Right atrium auricular region (tissue), 2 donors: ENCODE measurements at places on chromosomes 3 and 15. TPM values are rescaled to one million over a fixed set of nuclear protein-coding genes. Genes with fewer than 3 reads are reported as not detected.

DNA sequence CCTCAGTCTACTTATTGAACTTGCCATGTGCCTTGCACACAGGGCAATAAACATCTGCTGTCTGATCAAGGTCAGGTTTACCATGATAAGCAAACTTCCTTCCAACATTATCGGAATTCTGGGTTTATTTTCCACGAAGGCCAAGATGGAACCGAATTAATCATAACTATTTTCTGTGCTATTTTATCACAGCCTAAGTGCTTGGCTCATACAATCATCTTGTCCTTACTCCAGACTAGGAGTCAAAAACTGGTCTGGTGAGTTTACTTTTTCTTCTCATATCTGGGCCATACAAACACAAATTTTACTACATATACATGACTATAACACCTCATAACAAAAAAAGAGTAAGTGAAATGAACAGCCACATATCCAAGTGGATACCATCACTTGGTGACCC, 2.3 kb downstream of the FBN1 start:
- H3K27ac ChIP-seq = peak overlapping the region; percentile 86
- peaks cover 11% of the 10 kb centered on the region for H3K4me1 ChIP-seq
- H3K4me3 ChIP-seq = peak overlapping the region; percentile 70
- no peak for DNase-seq
- H3K36me3 ChIP-seq = no peaks in the 10 kb centered on the region

DNA sequence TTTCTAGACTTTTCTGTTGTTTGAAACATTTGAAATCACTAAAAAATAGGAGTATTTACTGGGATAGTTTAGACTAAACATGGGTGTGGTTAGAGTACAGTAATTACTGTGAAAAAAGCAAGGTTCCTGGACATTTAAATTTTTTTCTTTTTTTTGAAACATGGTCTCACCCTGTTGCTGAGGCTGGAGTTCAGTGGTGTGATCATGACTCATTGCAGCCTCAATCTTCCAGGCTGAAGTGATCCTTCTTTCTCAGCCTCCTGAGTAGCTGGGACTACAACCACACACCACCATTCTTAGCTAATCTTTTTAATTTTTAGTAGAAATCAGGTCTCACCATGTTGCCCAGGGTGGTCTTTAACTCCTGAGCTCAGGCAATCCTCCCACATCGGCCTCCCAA, 20.4 kb upstream of the CELF6 start:
- DNase-seq = no peak
- H3K27ac ChIP-seq = no peak overlapping the region
- H3K4me1 ChIP-seq = no peaks in the 10 kb centered on the region

- no peaks in the 10 kb centered on the region for H3K36me3 ChIP-seq
- H3K4me3 ChIP-seq = no peak overlapping the region
- no peak overlapping the region for H3K27ac ChIP-seq
- H3K27me3 ChIP-seq = no peaks in the 10 kb centered on the region
- no peak for DNase-seq
- no peaks in the 10 kb centered on the region for H3K4me1 ChIP-seq
These were observed 107.2 kb upstream of the GBE1 start for GRCh38 chr3:81868597-81868996.

DNA sequence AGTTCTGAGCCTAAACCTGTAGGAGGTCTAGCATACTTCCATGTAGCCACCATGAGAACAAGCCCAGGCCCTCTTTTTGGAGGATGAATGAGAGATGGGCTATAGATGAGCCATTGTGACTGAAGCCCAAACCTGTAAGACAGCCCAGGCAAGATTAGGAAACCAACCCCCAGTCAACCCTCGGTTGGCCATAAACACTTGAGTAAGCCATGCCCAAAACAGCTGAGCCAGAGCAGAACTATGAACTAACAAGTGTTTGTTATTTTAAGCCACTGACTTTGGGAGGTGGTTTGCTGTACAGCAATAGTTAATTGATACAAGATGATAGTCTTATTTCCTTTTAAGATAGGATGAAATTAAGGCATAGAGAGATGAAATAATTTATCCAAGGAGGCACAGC, 12.4 kb upstream of the CPNE4 start:
- H3K4me1 ChIP-seq = no peaks in the 10 kb centered on the region
- no peak overlapping the region for H3K4me3 ChIP-seq
- H3K27me3 ChIP-seq = no peaks in the 10 kb centered on the region
- no peak for DNase-seq
- H3K36me3 ChIP-seq = no peaks in the 10 kb centered on the region

DNA sequence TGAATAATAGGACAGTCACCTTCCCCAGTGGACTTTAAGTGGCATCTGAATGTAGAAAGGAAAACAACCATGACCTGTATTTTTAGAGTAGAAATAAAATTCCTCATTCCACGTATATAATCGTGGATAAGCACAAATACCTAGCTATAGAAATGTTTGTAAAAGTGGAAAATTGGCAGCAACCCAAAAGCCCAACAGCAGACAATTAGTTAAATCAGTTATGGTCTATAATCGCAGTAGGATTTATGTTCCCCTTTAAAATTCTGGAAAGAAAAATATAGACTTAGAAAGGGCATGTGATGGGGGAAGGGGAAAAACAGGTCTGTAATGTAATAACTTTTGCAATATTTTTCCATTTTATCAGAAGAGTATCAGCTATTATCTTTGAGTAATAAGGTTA, 241.9 kb upstream of the ST8SIA2 start:
- peaks cover 40% of the 10 kb centered on the region for H3K36me3 ChIP-seq
- H3K27me3 ChIP-seq = no peaks in the 10 kb centered on the region
- no peak overlapping the region for H3K27ac ChIP-seq
- no peak overlapping the region for H3K4me3 ChIP-seq
- DNase-seq = no peak

DNA sequence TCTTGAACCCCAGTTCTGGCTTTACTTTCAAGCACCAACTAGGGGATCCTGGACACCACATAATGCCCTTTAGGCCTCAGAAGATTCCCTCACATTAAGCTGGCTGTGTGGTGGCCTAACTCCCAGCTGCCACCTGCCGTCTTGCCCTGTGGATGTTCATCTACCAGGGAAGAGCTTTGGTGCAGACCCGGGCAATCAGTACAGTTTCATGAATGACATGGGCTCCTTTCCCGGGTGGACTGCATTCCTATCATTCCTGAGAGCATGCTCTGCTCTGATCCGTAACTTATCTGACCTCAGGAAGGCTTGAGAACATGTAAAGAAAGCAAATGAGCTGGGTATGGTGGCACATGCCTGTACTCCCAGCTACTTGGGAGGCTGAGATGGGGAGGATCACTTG, 50.0 kb upstream of the GSK3B start:
- H3K4me3 ChIP-seq = no peak overlapping the region
- peaks cover 17% of the 10 kb centered on the region for H3K4me1 ChIP-seq
- no peaks in the 10 kb centered on the region for H3K27me3 ChIP-seq

- no peak overlapping the region for H3K27ac ChIP-seq
- H3K27me3 ChIP-seq = no peaks in the 10 kb centered on the region
- no peaks in the 10 kb centered on the region for H3K36me3 ChIP-seq
- no peak for DNase-seq
- no peak overlapping the region for H3K4me3 ChIP-seq
These were observed 236.8 kb downstream of the MEIS2 start for GRCh38 chr15:36863570-36863969.

DNA sequence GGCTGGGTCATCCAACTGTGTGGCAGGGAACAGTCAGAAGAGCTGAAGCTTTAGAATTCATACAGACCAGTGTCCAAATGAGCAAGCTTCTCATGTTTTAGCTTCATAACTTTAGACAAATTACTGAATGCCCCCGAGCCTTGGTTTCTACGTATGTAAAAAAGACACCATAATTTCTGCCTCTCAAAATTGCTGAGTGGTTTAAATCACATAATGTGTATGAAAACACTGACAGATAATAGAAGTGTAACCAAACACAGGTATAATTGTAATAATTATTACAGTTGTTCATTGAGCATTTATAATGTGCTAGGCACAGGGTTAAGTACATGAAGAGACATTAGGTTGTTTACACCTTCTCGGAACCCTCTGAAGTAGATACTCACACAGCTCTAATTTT, 207.2 kb downstream of the IGSF11 start:
- H3K27ac ChIP-seq = no peak overlapping the region
- no peaks in the 10 kb centered on the region for H3K4me1 ChIP-seq
- no peak overlapping the region for H3K4me3 ChIP-seq
- H3K36me3 ChIP-seq = no peaks in the 10 kb centered on the region
- DNase-seq = no peak
- no peaks in the 10 kb centered on the region for H3K27me3 ChIP-seq

GRCh38 chr3:21464746-21465145, 286.3 kb downstream of the ZNF385D start:
- no peaks in the 10 kb centered on the region for H3K27me3 ChIP-seq
- H3K4me1 ChIP-seq = no peaks in the 10 kb centered on the region
- no peak overlapping the region for H3K27ac ChIP-seq
- no peak for DNase-seq
- no peaks in the 10 kb centered on the region for H3K36me3 ChIP-seq
- no peak overlapping the region for H3K4me3 ChIP-seq

- no peak for DNase-seq
- no peak overlapping the region for H3K4me3 ChIP-seq
- no peak overlapping the region for H3K27ac ChIP-seq
- H3K4me1 ChIP-seq = no peaks in the 10 kb centered on the region
These were observed 130.2 kb upstream of the ATP2B2 start for GRCh38 chr3:10635446-10636076.

DNA sequence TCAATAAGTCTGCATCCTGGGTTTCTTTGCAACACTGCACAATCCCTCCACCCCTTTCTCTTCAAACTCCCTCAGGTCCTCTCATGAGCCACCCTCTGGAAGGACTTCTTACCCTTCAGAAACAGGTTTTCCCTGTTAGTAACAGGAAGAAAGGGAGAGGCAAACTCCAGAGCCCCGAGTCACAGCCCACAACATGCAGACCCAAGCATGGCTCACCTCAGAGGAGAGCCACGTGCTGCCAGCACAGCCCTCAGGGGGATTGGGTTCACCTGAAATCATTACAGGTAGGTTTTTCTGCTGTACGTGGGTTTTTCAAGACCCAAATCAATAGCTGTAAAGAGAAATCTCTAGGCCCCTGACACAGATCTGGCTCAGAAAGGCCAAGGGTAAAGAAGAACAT, 359.7 kb upstream of the ATP10A start:
- H3K36me3 ChIP-seq = no peaks in the 10 kb centered on the region
- no peak overlapping the region for H3K4me3 ChIP-seq
- no peaks in the 10 kb centered on the region for H3K27me3 ChIP-seq

DNA sequence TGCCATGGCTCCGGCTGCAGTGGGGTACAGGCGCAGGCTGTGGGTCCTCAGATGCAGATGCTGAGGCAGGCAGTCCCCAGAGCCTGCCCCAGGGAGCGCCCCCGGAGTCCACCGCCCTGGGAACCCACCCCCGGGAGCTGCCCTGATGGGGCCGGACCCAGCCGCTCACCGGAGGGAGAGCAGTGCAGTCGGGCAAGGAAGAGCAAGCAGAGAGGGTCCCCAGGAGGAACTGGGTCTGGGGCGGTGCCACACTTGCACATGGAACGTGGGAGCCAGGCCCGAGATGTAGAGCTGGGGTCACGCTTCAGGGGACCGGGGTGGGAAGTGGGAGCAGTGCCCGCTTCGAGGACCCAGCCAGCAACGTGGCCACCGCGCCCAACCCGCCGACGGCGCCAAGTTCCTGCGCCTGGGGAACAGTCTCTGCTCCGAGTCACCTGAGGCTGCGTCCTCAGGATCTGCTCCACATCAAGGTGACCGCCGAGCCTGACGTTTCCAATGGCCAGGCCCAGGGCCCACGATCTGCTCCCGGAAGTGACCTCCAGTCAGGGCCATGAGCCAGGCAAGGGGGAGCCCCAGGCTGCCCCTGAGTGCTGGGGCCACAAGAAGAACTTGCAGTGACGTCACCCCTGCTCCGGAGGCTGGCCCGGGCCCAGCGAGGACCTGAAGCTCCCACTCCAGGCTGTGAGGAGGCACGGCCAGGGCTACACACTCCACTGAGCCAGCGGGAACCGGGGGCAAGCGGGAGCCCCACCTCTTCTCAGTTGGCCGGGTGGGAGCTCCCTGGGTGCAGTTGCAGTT, 27.0 kb upstream of the TFG start:
- H3K4me3 ChIP-seq = no peak overlapping the region
- no peaks in the 10 kb centered on the region for H3K4me1 ChIP-seq
- no peaks in the 10 kb centered on the region for H3K36me3 ChIP-seq
- H3K27ac ChIP-seq = no peak overlapping the region
- no peak for DNase-seq
- no peaks in the 10 kb centered on the region for H3K27me3 ChIP-seq

DNA sequence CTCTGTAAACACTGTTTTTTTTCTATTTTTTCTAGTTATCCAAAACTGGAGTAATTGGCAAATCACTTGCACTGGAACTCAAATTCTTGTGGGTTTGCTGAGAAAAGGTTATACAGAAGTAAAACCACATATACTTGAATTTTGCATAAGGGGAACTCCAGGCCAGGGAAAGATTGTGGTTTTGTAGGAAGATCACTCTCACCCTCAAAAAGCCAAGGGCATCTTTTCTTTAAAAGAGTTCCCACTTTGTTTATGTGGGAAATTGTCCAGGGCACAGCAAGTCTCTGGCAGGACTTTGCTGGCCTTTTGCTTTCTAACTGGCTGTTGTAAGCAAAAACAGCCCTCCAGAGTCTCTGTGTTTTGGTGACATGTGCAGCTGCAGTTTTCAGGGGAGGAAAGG, 340.3 kb upstream of the RBMS3 start:
- peaks cover 10% of the 10 kb centered on the region for H3K4me1 ChIP-seq
- no peaks in the 10 kb centered on the region for H3K27me3 ChIP-seq

GRCh38 chr3:15171096-15171495, 35.0 kb upstream of the CAPN7 start:
- DNase-seq = no peak
- no peak overlapping the region for H3K27ac ChIP-seq
- H3K27me3 ChIP-seq = no peaks in the 10 kb centered on the region
- H3K4me1 ChIP-seq = no peaks in the 10 kb centered on the region
- H3K4me3 ChIP-seq = no peak overlapping the region

DNA sequence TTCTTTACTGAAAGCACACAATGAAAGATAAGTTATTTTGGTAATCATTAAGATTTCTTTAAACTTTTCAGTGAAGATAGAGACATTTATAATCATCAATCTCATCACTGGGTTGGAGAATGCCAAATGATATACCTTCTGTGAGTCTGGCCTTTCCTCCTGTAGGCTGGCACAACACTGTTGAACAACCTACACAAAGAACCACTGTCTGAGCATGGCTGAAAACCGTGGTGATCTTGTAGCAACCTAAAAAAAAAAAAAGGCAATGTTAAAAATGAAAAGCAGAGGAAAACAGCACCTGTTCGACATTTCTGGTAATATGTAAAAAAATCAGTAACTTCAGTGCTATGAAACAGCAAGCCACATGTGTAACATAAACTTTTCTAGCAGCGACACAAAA, 1.8 kb downstream of the RPS27L start:
- no peaks in the 10 kb centered on the region for H3K4me1 ChIP-seq
- H3K36me3 ChIP-seq = peaks cover 36% of the 10 kb centered on the region
- H3K4me3 ChIP-seq = no peak overlapping the region
- no peaks in the 10 kb centered on the region for H3K27me3 ChIP-seq
- no peak for DNase-seq
- no peak overlapping the region for H3K27ac ChIP-seq

GRCh38 chr3:154844863-154845262, 235.3 kb upstream of the MME start:
- no peak overlapping the region for H3K27ac ChIP-seq
- no peak overlapping the region for H3K4me3 ChIP-seq
- H3K4me1 ChIP-seq = no peaks in the 10 kb centered on the region
- no peak for DNase-seq

- H3K27ac ChIP-seq = no peak overlapping the region
- DNase-seq = no peak
- no peaks in the 10 kb centered on the region for H3K36me3 ChIP-seq
- H3K4me3 ChIP-seq = no peak overlapping the region
- no peaks in the 10 kb centered on the region for H3K4me1 ChIP-seq
These were observed 163.1 kb upstream of the GALNT15 start for GRCh38 chr3:16011376-16011775.

The NR1I2 gene
- 0.82 TPM for total RNA-seq

The PBRM1 gene
- 40.6 TPM for total RNA-seq

The SLITRK3 gene
- 1.9 TPM for total RNA-seq

The GJD2 gene
- 13.6 TPM for total RNA-seq

The CTXN2 gene
- not detected for total RNA-seq

The LMOD3 gene
- 33.1 TPM for total RNA-seq

The CAPN3 gene
- total RNA-seq = 8.6 TPM
